ENCODE measurements at places on chromosomes 12 and 14. TPM values are rescaled to one million over a fixed set of nuclear protein-coding genes. Genes with fewer than 3 reads are reported as not detected.

Gene SLCO1B1
- total RNA-seq: not detected

Gene TEX22
- total RNA-seq: 0.71 TPM

Gene RHEBL1
- 4.5 TPM for total RNA-seq

Gene NTS
- total RNA-seq: not detected

Gene OR4L1
- total RNA-seq: not detected

Gene ITGA7
- 0.91 TPM for total RNA-seq

Gene KRT71
- not detected for total RNA-seq

Gene PRPH
- not detected for total RNA-seq

Gene NOP9
- 68.0 TPM for total RNA-seq

Gene TBC1D30
- 0.24 TPM for total RNA-seq

Gene SYCP3
- not detected for total RNA-seq

Gene PRIMA1
- not detected for total RNA-seq

Gene GPR68
- total RNA-seq: 6.0 TPM

GRCh38 chr12:110861729-110862128, 14.9 kb downstream of the CCDC63 start:
- DNase-seq: no peak

DNA sequence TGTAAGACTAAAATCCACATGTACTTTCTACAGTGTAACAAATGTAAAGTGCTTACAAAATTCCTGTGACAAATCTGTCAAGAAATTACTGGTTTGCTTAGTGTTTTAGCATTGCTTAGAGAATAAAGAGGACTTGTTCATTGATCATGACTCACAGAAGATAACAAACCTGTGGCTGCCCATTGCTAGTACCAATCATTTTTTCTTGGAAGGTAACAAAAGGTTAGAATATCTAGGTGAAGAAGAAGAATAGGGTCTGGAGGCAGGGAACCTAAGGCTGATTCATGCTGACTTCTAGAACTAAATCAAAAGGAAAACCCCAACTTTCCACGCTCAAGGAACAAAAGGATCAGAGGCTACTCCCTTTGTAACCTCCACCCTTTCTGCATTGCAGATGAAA, 232.7 kb upstream of the ABCD2 start:
- no peak for DNase-seq

DNA sequence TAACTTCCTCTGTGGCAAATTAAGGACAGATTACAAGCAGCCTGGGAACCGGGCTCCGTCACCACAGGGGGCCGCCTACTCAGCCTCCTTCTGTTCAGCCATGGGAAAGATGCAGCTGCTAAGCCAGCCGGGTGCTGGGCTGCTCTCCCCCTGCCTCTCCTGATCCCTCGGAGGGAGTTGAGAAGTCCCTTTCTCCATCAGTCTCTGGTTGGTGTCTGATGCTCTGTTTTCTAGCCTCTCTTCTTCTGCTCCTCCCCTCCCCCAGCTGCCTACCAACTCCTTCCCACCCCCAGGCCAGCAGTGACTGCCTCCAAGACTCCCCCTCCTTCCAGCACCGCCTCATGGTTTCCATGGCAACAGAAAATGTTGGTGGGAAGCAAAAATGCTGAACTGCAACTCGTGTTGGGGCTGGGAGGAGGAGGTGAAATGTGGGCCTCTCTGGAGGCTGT, 486.7 kb downstream of the APAF1 start:
- DNase-seq: no peak

DNA sequence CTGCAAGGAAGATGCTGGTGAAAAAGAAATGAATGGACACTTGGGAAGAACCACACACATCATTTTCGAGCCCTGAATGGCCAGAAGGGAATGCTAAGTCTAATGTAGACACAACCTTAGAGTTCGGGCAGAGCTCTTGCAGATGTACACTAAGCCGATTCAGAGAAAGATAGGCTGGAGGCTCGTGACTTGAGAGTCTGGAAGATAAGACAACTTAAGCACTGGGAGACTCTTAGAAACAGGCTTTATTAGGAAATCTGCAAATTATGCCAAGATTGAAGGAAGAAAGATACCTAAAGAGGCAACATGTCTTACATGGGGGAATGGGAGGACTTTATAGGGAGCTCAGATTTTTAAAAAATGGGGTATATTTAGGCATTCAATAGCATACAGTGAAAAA, 13.5 kb downstream of the TBPL2 start:
- DNase-seq: no peak

GRCh38 chr12:86230516-86231146, 25.6 kb downstream of the MGAT4C start:
- no peak for DNase-seq

DNA sequence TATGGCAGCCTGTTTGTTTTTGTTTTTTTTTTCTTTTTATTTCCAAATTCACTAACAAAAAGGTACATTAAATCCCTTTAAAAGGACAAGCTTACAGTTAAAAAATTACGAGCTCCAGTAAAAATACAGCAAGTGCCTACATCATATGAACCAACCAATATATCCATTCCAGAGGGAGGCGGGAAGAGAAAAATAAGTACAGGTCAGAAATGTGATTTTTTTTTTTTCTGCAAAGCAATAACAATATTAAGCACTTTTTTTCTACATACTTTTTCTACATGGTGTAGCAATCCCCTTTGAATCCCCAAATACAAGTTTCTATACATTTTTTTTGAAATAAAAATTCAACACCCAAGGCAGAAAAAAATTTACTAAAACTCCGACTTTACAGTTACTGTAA, 100.6 kb downstream of the BCL11B start:
- DNase-seq: no peak

GRCh38 chr12:76085520-76085868, 1.0 kb upstream of the NAP1L1 start:
- peak; percentile 11 for DNase-seq

DNA sequence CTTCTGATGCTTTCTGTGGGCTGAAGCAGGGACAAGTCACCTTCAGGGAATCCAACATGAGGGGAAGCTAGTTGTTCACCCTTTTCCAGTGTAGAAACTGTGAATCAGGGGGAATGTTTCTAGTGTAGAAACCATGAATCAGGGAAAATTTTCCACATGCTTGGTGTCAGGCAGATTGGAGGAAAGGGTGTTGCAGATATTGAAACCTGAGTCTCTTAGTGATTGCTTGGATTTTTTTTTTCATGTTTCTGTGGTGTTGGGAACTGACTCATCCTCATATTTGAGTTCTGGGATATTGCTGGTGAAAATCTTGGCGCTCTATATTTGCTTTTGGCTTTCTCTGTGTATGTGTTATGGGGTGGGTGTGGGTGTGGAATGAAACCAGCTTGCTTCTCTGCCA, 144.5 kb upstream of the FBXO33 start:
- no peak for DNase-seq

GRCh38 chr14:37179896-37180502, 7.6 kb upstream of the SLC25A21 start:
- DNase-seq: no peak

DNA sequence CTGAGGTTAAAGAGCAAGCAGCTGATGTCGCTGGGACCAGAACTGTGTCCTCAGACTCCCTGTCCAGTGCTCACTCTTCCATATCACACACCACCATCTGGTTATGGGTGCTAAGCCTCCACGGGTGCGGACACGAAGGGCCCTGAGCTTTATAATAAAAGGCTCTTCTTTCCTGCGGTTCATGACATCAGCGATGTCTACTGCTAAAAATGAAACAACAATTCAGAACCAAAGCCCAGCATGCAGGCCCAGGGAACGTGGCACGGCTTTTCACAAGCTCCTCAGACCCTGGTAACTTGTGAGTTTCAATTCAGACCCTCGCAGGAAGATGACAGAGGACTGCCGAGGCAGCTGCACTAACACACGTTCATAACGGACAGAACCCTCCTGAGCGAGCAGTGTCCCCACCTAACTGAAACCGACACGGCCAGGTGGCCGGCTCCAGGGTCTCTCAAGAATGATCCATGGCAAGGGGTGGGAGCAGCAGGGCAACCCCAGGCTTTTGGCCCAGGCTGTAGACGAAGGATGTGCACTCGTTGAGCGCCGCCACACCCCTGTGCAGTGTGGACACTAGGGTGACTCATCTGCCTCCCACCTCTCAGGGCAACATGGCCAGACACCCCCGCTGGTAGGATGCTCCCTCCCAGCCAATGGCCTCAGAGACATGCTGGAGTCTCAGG, 180.3 kb downstream of the CALM1 start:
- no peak for DNase-seq

GRCh38 chr14:85616886-85617285, 86.9 kb downstream of the FLRT2 start:
- no peak for DNase-seq

GRCh38 chr14:80354860-80355581, 143.7 kb upstream of the DIO2 start:
- no peak for DNase-seq

- DNase-seq: no peak
Observed at GRCh38 chr14:23300687-23301223, 1.9 kb downstream of the PPP1R3E start.

GRCh38 chr14:93035917-93036651, 79.6 kb downstream of the ITPK1 start:
- no peak for DNase-seq

DNA sequence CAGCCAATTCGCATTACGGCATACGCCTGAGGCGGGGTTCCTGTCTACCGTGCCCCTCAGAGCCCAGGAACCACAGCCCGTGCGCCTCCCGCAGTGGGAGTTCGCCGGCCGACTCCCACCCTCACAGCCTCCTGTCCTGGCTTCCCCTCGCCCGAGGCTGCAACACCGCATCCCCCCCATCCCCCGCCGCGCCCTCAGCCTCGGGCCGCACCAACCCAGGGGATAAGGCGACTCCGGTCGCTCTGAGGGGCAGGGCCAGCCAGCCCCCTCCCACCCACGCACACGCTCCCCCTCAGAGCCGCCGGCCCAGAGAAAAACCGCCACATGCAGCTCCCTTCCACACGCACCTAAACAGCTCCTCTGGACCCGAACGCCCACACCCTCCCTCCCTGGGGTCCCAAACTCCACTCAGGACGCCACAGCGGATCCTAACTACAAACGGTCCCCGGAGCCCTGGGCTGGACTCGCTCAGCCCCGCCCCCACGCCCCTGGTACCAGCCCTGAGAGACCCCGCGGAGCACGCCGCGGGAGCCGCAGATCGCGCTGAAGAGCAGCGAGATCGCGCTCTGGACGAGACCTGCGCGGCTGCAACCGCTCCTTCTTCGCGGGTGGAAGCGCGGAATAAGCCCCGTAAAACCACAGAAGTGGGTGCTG, at the start of gene C14orf39:
C14orf39 (minus strand) TSS at position 466 of the 654 bp plus-strand sequence. CDS start 985 bp downstream, outside the sequence.
- no peak for DNase-seq

DNA sequence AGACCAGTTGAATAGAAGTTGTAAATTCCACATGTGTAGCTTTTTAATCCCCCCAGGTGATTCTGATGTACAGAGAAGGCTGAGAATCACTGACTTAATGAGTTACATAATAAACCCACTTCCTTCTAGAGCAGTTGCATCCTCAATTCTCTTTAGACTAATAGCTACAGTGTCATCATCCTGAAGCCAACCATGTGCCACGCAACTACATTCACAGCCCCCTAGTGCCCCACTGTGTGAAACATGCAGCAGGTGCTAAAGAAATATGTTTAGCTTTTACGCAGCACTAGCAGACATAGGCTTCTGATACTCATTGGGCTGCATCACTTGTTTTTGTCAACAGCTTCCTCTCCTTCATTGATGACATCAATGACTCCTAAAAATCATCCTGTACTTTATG, 1168.3 kb downstream of the BCL11B start:
- DNase-seq: no peak

DNA sequence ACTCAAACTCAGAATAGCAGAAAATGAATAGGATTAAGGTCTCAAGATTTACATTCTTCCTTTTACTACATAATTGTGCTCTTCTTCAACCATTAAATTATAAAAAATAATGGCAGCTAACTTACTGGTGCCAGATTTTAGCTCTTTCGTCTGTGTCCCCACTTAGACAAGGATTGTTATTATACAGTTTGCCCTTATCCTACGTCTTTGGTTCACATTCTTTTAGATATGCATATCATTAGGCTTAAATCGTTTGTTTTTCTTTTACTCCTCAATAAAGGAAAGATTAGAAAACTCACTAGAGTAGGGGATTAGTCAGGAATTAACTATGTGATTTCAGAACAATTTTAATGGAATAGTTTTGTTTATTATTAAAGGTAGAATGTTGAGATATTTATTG, 129.6 kb upstream of the GARIN2 start:
- DNase-seq: no peak

- no peak for DNase-seq
Observed at GRCh38 chr12:4562034-4562657, at the start of gene DYRK4. Gene DYRK4, plus strand, starts transcription at chr12:4562208. Its CDS starts 38 bp downstream, at chr12:4562246.

- DNase-seq: no peak
Observed at GRCh38 chr14:71815110-71815509, 117.1 kb upstream of the RGS6 start.

GRCh38 chr14:58716706-58717105, 78.9 kb downstream of the DACT1 start:
- no peak for DNase-seq

DNA sequence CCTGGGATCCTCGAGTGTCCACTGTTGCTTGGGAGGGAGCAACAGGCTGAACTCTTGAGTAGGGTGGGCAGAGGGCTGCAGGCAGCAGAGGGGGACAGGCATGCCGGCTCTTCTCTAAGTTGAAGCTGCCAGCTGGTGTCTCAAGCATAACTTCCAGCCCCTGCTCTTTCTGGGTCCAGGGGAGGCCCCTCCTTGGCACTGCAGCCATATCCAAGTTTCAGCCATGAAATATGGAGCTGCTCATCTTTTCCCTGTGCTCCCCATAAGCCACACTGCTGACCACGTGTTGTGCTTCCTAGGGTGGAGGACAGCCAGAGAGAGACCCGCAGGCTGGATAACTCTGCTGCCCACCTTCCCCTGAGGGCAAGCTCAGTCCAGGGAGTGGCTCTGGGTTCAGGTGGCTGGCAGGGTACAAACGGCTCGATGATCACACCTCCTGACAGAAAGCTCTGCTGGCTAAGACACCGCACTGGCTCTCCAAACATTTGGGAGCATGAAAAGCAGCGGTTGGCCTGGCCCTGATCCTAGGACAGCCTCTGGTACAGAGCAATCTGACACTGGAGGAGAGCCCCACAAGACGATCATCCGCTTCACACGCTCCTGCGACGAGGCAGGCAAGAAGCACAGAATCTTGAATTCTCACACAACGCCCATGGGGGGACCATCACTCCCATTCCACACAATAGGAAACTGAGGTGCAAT, 79.6 kb downstream of the PITPNM2 start:
- DNase-seq: no peak

- peak; percentile 89 for DNase-seq
Observed at GRCh38 chr12:104303538-104304151, at the start of gene EID3. Gene EID3, plus strand, starts transcription at chr12:104303739. Its CDS starts 196 bp downstream, at chr12:104303935.

- DNase-seq: no peak
Observed at GRCh38 chr14:38124506-38124905, 83.2 kb upstream of the SSTR1 start.

- DNase-seq: no peak
Observed at GRCh38 chr14:69036757-69037506, 57.8 kb upstream of the ACTN1 start.

DNA sequence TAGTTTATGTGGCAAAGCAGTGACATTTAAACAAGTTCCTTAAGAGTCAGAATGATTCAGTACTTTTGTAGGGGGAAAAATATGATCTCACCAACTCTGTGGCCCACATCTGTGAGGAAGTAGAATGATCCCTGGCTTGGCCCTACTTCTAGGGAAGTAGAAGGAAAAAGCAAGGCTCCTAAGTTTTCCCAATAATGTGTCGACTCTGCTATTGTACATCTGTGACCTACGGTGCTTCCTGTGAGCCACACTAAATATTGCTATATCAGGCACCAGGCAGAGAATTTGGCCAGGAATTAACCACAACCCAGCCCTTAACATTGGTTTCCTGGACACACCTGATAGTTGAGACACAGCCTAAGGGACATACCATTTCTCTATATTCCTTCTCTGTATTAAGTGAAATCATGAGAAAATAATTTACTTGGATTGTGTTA, 9.3 kb upstream of the NID2 start:
- DNase-seq: no peak

GRCh38 chr12:107355004-107355565, 261.7 kb upstream of the CRY1 start:
- DNase-seq: no peak

GRCh38 chr14:69683971-69684370, 72.6 kb downstream of the SUSD6 start:
- no peak for DNase-seq

Measured in activated T-cell treated with anti-CD3 and anti-CD28 coated beads, Interleukin-2, amount 50 U/mL, for 4 hours (primary cell).